Panc1 (cell line): ENCODE measurements at places on chromosomes 1 and 21.

DNA sequence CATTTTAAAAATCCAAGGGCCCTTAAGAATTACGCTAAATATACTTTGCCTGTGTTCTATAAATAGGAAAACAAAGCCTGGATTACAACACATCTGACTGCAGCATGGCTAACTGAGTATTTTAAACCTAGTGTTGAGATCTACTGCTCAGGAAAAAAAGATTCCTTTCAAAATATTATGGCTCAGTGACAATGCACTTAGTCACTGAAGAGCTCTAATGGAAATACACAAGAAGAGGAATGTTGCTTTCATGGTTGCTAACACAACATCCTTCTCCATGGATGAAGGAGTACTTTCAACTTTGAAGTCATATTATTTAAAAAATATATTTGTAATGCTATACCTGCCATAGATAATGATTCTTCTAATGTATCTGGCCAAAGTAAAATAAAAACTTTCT is 248.3 kb upstream of the NEGR1 start:
- DNase-seq: no peak

DNA sequence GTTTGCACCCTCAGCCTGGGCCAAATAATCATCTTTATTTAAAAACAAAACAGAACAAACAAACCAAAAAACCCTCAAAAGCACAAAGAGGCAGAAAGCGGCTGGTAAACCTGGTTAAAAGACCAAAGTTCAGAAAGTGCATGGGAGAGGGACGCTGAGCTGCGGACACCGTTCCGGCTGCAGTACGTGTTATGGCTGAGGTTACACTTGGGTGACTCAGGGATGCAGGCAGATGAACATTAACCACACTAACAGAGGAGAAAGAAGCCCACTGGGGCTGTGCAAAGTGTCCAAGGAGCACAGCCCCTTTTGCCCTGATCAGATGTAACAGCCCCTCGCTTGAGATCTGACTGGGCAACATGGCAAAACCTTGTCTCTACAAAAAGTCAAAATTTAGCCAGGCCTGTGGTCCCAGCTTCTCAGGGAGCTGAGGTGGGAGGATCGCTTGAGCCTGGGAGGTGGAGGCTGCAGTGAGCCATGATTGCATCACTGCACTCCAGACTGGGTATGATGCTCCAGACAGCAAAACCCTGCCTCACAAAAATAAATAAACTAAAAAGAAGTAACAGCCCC is 28.3 kb downstream of the GPR157 start:
- DNase-seq: no peak

- DNase-seq: no peak
These were observed 4.5 kb upstream of the IL10RB start for GRCh38 chr21:33261635-33262034.

- DNase-seq: no peak
These were observed 12.6 kb downstream of the TRIM46 start for GRCh38 chr1:155186067-155186793.

GRCh38 chr1:20811916-20812315 is 24.8 kb upstream of the HP1BP3 start:
- no peak for DNase-seq

DNA sequence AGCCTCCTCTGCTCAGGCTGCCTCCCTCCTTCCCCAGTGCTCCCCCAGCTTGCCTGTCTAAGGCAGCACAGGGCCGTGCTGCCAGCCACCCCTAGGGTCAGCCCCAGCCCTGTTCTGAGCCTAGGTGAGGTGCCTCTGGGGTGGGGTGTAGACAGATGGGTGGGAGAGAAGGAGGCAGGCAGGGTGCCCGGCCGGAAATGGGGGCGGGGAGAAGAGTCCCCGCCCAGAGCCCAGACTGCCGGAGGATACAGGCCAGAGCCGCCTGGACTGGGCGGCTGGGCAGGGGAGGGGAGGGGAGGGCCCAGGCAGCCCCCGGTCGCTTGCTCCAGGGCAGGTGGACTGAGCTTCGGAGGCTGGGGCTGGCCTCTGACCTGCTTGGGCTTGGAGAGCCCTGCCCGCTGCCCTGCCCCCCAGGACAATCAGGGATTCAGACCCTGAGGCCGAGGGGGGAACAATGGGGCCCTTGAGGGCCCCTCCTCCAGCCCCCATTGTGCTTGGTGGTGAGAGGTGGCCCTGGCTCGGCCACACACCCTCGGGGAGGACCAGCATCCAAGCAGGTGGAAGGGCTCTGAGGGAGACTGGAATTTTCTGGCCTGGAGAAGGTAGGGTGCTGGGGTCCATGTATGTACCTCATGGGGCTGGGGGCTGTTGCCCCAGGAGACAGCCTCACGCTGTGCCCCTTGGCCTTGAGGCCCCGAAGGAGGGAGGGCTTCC is at the start of gene GJC2:
Gene GJC2, plus strand, starts transcription at position 525 of the 714 bp plus-strand sequence. CDS start 7,829 bp downstream, outside the sequence.
- DNase-seq: no peak

DNA sequence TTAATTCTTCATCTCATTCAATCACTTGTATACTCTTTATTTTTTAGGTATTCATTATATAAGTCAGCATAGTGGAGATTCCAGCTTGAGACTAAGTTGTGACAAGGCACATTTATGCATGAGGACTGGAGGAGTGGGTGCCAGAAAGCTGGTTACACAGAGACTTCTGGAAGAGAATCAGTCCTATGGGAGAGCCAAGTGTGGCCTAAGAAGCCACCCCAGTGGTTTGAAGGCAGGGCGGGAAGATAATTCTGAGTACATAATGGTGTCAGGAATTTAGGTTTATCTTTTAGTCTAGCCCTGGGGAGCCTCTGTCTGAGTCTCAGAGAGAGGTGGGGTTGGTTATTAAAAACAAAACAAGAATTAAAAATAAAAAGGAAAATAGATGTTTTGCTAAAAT is 83.0 kb downstream of the SPAG17 start:
- DNase-seq: no peak

DNA sequence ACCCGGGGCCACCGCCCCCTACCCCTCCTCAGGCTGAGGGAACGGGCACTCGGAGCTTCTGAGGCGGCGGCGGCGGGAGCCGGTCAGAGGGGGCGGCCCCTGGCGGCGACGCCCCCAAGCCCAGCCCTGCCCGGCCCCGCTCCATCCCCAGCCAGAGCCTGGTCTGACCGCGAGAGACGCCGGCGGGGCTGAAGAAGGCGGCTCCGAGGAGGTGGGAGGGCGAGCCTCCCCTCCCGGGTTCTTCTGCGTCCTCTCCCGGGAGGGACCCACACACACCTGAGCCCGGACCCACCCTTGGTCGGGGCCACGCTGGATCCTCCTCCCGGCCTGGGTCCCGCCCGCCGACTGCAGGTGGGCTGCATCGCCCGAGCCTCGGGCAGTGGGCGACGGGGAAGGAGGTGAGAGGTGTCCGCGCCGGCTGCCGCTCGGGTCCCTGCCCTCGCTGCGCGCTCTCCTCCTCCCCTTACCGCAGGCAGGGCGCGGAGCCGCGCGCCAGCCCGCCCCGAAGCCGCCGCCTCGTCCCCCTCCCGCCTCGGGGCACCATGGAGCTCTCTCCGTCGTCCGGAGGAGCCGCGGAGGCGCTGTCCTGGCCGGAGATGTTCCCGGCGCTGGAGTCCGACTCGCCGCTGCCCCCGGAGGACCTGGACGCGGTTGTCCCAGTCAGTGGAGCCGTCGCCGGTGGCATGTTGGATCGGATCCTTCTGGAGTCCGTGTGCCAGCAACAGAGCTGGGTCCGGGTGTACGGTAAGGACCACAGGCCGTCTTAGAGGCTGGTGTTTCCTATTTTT is at the start of gene RASAL2:
Gene RASAL2, plus strand, starts transcription at position 154 of the 788 bp plus-strand sequence. Its CDS starts 389 bp downstream, at position 543.
- DNase-seq: no peak

GRCh38 chr1:105243411-105243810 is 1493.7 kb downstream of the AMY1C start:
- DNase-seq: no peak

DNA sequence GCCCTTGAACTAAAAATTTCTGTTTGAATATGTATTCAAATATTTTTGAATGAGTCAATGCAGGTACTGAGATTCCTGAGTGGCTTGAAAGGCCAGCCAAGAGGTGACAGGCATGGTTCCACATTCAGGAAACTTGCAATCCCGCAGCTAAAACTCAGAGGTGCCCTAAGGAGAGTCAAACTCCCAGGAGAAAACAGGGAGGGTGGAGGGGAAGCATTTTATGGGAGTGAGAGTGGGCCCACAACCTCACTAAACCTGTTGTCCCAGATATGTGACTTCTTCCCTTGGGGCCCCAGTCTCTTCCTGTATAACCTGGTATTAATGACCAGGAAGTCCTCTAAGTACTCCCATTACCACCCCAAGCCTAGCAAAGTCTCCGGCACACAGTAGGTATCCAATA is 189.6 kb downstream of the PLPP3 start:
- DNase-seq: no peak

- no peak for DNase-seq
These were observed 29.9 kb downstream of the GIPC2 start for GRCh38 chr1:78075621-78076020.

DNA sequence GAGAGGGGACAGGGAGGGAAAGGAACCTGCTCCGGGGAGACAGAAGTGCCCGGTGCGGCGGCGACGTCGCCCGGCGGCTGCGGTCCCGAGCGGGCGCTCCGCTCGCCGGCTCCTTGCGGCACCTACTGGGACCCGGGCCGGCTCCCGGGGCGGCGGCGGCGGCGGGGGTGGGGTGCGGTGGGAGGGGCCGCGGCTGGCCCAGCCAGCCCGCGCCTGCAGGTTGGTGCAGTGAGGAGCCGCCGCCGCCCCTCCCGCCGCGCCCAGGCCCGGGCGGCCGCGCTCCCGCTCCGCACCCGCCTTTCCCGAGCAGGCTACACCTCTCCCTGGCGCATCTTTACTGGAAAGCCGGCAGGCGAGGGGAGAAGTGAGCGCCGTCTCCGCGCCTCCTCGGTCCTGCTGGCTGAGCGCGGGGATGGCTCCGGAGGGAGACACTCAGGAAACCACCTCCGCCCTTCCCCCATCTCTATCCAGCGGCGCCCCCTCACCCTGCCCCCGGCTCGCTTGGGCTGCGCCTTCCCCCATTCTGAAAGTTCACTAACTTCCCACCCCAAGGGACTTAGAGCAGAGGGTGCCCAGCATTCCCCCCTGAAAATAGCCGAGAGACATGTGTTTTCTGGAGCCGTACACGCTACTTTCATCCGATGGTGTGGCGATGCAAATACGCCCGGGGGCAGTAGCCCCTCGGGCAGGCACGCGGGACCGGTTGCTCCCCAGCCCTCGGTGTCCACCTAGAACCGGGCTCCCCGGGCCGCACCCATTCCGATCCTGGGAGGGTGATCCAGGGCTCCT is at the start of gene PLD5:
Gene PLD5, minus strand, starts transcription at position 127 of the 789 bp plus-strand sequence.
- DNase-seq: no peak

DNA sequence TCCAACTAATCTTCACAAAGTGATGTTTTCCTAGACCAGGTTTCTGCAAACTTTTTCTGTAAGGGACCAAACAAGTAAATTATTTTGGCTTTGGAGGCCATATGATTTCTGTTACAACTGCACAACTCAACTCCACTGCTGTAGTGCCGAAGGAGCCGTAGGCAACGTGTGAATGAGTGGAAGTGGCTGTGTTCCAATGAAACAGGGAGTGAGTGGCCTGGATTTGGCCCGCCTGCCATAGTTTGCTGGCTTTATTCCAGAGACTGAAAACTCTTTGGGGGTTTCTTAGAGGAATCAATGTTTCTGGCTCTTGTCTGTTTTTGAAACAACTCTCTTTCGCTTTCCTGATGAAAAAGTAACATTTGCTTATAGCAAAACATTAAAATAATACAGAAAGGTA is 12.6 kb upstream of the ACTL8 start:
- DNase-seq: no peak

- DNase-seq: no peak
These were observed 107.9 kb downstream of the USP25 start for GRCh38 chr21:15837645-15838044.

- no peak for DNase-seq
These were observed 18.0 kb upstream of the VSIG8 start for GRCh38 chr1:159880430-159880829.

GRCh38 chr1:162372159-162373071 is 4.2 kb downstream of the SPATA46 start:
- no peak for DNase-seq

GRCh38 chr1:217435204-217435603 is 195.7 kb downstream of the GPATCH2 start:
- no peak for DNase-seq

GRCh38 chr1:227190321-227190720 is 128.0 kb downstream of the CDC42BPA start:
- no peak for DNase-seq
